ENCODE measurements at places on chromosomes 4 and X.

DNA sequence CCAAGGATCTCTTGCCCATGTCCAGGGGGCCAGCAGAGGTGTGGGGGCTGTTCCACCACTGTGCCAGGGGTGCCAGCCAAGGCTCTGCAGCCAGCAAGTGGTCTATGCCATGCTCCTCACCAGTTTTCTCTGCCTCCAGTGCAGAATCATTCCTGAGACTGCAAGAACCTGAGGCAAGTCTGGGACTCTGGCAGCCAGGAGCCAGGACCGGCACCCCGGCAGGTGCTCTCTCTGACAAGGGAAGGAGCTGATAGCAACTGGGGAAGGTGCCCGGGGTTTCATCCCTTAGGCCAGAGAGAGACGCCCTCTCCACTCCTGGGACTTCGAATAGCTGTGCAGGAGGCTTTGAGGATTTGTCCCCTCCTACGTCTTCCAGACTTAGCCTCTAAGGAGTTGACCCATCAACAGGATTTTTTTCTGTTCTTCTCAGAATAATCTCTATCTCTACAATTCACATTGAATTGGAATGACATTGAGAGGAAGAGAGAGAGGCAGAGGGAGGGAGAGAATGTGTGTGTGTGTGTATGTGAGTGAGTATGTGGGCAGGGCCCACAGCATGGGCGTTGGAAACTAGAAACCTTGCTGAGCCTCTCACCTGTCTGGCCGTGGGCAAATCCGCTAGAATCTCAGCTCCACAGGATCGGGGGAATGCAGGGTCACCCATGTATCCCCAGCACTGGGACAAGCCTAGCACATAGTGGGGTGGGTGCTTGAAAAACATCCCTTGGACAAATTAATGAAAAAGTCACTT, 74.5 kb upstream of the AFAP1 start:
- no peak for DNase-seq

DNA sequence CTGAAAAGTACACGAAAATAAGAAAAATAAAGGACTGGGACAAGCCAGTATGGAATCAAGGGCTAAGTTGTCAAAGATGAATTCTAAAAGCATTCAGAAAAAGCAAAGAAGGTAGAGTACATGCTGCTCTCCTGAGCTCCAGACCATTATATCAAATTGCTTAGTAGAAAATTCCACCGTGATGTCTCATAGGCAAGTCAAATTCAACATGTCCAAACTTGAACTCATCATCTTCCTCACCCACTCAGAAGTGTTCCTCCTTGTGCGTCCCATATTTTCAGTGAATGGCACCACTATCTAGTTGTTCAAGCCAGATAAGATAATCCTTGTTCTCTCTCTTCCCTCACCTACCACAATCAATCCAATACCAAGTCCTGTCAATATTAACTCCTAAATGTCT, 37.5 kb upstream of the IL13RA2 start:
- no peak for DNase-seq

GRCh38 chrX:1581132-1581531, 10.3 kb upstream of the AKAP17A start:
- no peak for DNase-seq

DNA sequence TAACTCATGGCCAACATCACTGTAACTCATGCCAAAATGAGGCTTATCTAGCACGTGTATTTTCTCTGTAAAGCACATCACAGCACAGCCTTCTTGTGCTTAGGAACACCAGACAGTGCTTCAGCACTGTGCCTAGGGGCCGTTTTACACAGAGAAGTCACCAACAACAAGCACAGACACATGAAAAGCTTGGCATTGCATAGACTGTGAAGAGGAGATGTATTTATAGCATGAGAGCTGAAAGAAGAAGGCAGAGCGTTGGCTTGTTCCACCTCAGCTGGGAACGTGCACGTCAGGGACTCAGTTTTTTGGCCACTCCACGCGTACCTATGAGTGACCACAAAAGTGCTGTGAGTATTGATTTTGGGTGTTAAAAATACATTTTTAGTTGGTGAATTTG, 116.3 kb upstream of the SFRP2 start:
- DNase-seq = no peak

GRCh38 chr4:84973856-84974255, 7.4 kb upstream of the WDFY3 start:
- DNase-seq = no peak

GRCh38 chr4:102569200-102569599, 68.0 kb downstream of the NFKB1 start:
- DNase-seq = no peak

Measured in GM12892 (cell line).